Metanephros (tissue), 2 donors: ENCODE measurements at places on chromosomes 5 and 9. TPM values are rescaled to one million over a fixed set of nuclear protein-coding genes. Genes with fewer than 3 reads are reported as not detected.

Gene PHF24
- total RNA-seq = 0.23 TPM

Gene CD72
- total RNA-seq = 3.3 TPM

Gene SERF1A
- 9.1 TPM for total RNA-seq

Gene FBXL7
- total RNA-seq = 19.6 TPM

Gene OLFM1
- 5.1 TPM for total RNA-seq

Gene SPINK1
- total RNA-seq = 43.6 TPM

Gene PKD2L2
- total RNA-seq = 0.53 TPM

Gene PCDH12
- 30.1 TPM for total RNA-seq

Gene GFI1B
- total RNA-seq = 2.0 TPM

Gene AHRR
- 6.4 TPM for total RNA-seq

Gene PIK3R1
- 71.4 TPM for total RNA-seq

Gene PCDHA5
- 0.41 TPM for total RNA-seq

Gene SLC36A2
- 6.4 TPM for total RNA-seq

Gene GABRG2
- total RNA-seq = not detected

Gene PTGER4
- total RNA-seq = 47.2 TPM

Gene CCDC192
- total RNA-seq = not detected

Gene TMEM171
- 6.9 TPM for total RNA-seq

Gene NXNL2
- total RNA-seq = 3.4 TPM

Gene SLC23A1
- total RNA-seq = 6.2 TPM

Gene PLPP7
- 29.5 TPM for total RNA-seq

Gene SEMA4D
- 53.8 TPM for total RNA-seq

Gene IGFBPL1
- total RNA-seq = 2.2 TPM

Gene CTXN3
- 0.47 TPM for total RNA-seq

Gene SCAMP1
- total RNA-seq = 46.0 TPM

Gene CDH12
- 4.7 TPM for total RNA-seq

Gene DDX4
- not detected for total RNA-seq

Gene GBGT1
- total RNA-seq = 5.6 TPM

Gene CDX1
- 0.18 TPM for total RNA-seq

Gene DDX46
- total RNA-seq = 33.7 TPM

Gene FOXD4L5
- 0.06 TPM for total RNA-seq

Gene JADE2
- 26.9 TPM for total RNA-seq

Gene SLC6A3
- total RNA-seq = 0.41 TPM

Gene PALM2AKAP2
- total RNA-seq = 20.7 TPM
